ENCODE measurements at places on chromosomes 3 and 15.

- no peak for DNase-seq
Observed at GRCh38 chr15:22989576-22990477, 9.7 kb upstream of the CYFIP1 start.

DNA sequence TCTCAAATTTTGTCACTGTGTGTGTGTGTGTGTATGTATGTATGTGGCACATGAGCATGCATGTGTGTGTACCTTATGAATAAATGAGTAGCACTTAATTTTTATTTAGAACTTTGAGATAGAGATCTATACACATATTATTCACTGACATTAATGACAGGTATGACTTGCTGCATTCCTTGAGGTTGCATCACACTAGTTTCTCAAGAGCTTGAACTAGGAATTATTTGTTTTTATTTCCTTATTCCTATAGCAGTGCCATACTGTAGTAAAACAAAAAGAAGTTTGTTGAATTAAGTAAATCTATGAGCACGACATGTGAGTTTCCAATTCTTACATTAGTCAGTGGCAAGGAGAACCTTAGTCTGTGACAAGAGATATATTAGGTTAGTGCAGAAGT, 943.9 kb downstream of the ROBO1 start:
- no peak for DNase-seq

GRCh38 chr3:10915376-10915775, 77.2 kb upstream of the SLC6A1 start:
- no peak for DNase-seq

- DNase-seq: no peak
Observed at GRCh38 chr15:40863660-40864270, 10.3 kb downstream of the RHOV start.

DNA sequence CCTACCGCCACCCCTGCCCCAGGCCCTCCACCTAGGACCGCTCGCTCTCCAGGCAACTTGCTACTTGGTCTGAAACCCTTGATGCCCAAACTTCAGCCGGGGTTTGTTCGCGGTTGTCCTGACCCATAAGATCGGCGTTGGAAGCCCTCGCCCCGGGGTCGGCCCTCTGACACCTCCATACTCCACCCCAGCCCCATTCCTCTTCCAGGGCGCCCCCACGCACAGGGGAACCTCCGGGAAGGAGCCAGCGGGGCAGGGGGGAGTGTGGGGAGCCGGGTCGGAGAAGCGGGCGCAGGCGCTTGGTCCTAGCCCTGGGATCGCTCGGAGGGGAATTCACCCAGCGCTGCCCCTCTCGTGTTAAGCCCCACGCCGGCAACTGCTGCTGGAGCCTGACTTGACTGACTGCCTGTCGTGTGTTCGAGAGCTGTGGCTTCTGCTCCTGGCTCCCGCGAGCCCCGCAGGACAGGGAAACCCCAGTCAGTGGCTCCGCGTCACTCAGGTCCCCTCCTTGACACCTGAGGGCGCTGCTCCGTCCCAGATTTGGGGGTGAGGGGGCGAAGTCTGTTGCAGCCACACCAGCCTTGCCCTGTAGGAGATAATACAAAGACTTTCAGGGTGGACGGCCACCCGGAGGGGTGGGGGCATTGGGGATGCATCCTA, 675 bp downstream of the RYR3 start:
- no peak for DNase-seq

DNA sequence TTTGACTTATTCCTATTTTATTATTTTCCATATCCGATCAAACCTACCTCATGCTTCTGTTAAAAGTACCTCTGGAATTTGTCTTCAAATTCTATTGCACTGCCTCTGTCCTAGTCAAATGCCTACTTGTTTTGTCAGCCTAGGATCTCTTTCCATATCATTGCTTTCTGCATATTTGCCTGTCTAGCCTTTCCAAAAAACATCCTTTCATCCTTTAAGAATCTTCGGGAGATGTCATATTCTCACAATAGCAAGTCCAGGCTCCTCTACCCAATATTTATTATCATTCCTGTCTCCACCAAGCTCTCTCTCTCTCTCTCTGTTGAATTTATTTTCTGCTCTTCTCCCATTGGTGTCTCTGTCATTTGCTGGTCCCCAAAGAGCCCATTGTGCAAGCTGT, 80.1 kb downstream of the LRRC28 start:
- no peak for DNase-seq

DNA sequence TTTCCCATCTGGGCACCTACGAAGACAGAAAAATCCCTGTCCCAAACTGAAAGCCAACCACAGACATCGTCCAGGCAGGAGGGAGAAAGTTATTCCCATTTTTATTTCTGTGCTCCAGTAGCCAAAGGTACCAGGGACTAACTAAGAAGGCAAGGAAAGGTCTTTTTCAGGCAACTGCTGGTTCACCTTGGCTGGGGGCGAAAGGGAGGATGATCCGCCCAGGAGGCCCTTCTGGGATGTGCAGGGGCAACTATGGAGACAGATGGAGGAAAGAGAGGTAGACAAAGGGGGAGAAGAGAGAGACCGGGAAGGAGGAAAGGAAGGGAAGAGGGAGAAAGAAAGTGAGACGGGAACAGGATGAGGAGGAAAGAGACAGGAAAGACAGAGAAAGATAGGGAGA, 13.3 kb downstream of the WNT5A start:
- DNase-seq: no peak

DNA sequence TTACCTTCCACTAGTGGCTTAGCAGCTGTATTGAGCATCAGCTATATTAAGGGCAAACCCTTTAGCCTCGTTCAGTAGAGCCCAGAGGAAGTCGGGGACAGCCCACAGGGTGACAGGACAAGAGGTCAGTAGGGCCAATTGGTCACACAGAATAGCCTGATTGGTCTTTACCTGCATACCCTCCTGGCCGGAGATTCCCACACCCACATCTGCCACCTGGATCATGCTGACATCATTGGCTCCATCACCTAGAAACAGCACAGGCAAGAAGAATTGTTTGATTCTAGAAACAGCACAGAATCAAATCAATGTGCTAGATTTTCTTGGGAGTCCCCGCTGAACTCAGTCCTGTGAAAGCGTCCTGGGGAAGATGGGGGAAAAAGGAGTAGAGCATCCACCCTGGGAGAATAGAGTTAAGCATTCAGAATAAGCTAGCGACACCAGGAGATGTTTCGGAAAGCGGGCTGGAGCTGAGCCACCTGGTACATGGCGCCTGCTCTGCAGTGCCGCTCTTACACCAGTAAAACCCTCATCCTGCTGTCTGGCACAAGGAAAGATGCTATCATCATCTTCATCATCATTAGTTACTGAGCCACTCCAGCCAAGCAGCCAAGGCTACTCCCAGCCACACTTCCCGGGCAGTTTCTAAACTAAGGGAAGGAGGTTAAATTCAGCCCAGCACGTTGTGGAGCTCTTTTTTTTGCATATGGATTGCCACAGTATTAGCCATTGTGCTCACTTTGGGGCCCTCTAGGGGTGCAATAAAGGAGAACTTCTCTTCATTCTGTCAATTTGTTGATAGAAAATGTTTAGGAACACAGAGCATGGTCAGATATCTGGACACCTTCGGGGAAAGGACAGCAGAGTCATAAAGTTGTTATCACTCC, 171.3 kb downstream of the ATP10A start:
- DNase-seq: no peak

Data from suppressor macrophage (primary cell).